CD4-positive, alpha-beta T cell (primary cell): ENCODE measurements at places on chromosomes 4 and X. TPM values are rescaled to one million over a fixed set of nuclear protein-coding genes. Genes with fewer than 3 reads are reported as not detected.

Gene MORC4
- 12.5 TPM for total RNA-seq

Gene MAGEA1
- not detected for total RNA-seq

Gene PARM1
- total RNA-seq = 0.06 TPM

DNA sequence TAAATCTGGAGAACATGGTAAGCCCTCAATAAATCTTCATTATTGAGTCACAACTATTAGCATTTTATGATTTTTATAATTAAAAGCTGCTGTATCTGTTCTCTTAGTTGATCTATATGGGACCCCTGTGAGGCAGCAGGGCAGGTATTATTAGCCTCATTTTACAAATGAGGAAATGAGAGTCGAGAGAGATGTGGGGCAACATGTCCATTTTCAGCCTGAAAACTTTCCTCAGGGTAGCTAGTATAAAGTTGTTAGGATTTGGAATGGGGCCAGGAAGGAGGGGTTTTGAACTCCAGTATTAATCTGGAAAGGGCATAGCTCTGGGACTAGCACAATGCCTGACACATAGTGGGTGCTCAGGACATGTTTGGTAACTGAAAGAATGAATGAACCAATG, 191.7 kb upstream of the GPC4 start:
- DNase-seq = no peak
